ENCODE measurements at places on chromosomes 2 and 18.

DNA sequence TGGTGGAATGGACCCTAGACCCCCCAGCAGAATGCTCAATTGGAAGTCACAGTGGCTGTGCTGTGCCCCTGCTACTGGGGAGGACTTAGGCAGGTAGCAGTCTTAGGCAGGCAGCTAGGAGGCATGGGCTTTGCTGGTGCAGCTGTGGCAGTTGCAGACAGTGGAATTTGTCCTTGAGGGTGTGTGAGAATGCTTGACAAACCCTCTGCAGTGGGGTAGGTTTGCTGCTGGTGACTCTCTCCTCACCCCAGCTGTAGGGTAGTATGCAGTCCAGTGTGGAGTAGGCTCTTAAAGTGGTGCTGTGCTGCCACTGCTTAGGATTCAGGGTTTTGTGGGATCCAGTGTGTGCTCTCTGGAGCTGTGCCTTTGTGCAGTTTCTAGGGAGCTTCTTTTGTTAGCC is 61.3 kb downstream of the NUP35 start:
- DNase-seq = no peak

GRCh38 chr2:196208915-196209314 is 37.5 kb upstream of the STK17B start:
- no peak for DNase-seq

DNA sequence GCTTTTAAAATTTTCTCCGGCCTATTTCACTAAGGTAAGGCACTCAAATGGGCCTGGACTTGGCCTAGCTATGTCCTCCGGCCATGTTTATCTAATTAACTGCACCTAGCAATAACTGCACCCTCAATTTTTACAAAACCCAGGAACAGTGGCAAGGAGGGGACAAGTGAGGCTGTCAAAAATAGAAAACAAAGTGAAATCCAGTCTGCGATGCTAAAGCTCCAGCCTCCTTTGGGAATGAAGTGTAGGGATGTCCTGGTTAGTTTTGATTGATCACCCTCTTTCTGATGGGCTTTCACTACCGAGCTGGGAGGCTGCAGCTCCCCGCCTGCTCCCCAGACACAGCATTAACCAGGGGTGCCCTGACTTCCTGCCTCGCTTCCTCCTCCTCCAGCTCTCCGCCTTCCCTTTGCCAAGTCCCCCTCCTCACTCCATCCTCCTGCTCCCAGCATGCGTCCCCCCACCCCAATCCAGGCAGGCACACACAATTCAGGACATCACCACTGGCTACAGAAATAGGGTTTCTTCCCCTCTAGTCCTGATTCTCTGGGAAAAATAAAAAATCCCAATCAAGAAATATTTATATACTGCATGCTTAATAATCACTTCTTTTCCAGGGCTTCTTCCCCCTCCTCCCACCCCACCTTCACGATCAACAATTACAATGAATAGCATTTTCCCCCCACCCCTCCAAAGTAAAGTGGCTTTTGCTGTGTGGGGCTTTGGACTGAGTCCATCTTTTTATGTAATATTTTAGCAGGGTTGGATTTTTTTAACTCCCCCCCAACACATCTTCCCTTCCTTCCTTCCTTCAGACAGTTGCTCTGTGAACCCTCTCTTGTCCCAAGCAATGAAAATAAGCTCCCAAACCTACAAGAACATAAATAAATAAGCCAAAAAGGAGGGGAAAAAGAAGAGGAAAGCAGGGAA is 3.3 kb upstream of the POU3F3 start:
- no peak for DNase-seq

DNA sequence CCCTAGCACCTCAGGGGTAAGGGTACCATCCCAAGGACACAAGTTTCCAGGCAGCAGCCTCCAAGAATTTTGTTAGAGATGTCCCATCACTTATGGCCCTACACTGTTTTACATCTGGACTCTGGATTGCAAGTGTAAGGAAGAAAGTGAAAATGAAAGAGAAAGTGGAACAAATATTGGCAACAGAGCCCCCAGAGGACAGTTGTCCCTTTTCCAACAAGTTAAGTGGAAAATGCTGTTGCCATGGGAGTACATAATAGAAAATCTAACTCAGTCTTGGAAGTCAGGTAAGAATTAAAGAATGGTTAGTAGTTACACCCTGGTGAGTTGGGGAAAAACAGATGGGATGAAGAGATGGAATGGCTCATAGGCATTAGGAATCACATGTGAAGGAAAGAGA is 50.6 kb downstream of the TTC21B start:
- no peak for DNase-seq

DNA sequence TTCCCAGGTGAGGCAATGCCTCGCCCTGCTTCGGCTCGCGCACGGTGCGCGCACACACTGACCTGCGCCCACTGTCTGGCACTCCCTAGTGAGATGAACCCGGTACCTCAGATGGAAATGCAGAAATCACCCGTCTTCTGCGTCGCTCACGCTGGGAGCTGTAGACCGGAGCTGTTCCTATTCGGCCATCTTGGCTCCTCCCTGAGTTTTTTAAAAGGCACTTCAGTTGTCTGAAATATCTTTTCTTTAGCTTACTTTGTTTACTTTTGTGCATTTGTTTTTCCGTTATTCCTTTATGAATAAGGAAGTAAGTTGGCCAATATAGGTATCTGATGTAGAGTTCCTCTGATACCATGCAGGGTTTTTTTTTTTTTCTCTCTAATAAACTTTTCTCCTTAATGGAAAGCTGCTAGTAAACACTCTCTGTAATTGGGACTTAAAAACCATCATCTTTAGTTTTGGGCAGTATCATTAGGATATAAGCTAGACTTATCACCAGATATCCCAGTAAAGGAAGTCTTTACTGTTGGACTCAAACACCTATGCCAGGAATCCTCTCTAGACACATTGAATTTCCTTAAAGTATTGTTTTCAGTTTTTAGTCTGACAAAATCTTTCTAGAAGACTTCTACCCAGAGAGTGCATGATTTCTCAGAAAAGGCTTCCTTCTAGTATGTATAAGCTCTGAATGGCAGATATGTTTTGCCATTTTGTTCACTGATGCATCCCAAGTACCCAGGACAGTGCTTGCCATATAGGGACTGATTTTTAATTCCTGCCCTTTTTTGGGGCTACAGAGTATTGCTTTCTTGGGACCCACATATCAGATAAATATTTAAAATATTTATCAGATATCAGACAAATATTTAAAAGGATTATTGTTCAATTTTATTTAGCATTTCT is 35.8 kb upstream of the DYSF start:
- no peak for DNase-seq

DNA sequence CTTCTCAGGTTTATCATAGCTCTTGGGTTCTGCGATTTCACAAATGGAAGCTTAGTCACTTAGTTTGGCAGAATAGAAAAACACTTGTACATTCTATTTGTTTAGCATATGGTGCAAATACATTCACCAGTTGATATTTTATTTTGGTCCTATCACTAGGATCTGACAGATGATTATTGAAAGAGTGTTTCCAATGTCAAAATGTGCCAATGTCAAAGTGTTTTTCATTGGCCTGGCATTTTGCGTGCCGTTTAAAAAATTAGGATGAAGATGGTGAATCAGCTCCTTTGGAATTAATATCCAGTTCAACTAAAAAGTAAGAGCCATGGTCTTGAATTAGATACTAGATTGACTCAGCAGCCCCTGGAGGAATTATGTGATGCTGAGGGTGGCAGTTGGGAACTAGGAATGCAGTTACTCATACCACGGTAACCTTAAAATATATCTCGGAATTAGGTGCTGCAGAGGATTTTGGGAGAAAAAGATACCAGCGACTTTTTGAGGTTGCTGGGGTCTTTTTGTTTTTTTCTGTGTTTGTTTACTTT is 87.0 kb downstream of the SPHKAP start:
- no peak for DNase-seq

DNA sequence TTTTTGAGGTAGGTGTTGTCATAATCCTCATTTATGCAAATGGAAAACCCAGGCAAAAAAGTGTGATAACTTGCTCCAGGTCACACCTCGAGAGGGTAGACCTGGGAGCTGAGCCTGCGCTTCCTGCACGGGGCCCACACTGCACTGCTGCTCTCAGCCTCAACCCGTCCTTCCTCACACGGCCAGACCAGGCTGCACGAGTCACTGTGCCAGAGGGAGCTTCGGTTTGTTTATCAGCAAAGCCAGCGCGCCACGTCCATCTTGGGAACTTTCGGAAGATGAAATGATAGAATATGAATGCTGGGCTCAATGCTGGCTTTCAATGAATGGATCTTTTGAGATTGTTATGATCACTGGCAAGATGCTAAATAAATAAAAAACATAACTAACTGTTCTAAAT is 14.4 kb downstream of the COPS9 start:
- no peak for DNase-seq

DNA sequence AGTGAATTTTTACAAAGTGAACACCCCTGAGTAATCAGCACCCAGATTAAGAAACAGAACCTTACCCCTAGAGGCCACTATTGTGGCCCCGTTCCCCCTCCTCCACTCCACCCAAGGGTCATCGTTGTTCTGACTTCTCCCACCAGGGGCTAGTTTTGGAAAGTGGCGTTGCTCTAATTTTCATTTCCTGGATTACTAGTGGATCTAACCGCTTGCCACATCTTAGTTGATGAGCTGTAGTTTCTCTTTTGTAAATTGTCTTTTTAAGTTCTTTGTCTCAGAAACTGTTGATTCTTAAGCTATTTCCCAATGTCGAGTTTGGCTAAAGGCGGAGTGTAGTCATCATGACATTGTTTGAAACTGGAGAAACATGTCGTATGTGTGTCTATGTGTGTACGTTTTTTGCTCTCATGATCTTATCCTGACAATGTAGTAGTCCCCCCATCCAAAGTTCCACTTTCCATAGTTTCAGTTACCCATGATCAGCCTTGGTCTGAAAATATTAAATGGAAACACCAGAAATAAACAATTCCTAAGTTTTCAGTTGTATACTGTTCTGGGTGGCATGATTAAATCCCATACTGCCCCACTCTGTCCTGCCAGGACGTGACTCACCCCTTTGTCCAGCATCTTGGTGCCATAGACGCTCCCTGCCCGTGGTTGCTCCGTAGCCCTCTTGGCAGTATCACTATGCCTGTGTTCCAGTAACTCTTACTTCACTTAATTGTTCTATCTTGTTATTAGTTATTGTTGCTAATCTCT is 71.0 kb upstream of the SP3 start:
- DNase-seq = no peak

- DNase-seq = no peak
Observed at GRCh38 chr2:72788756-72789155, 37.1 kb downstream of the EXOC6B start.

- DNase-seq = no peak
Observed at GRCh38 chr2:102792568-102793208, 30.9 kb downstream of the TMEM182 start.

- DNase-seq = no peak
Observed at GRCh38 chr2:144675731-144676130, 155.8 kb upstream of the ZEB2 start.

GRCh38 chr2:54894467-54894866 is 155.8 kb downstream of the RTN4 start:
- DNase-seq = no peak

GRCh38 chr18:37711766-37712505 is 146.3 kb upstream of the CELF4 start:
- DNase-seq = no peak

DNA sequence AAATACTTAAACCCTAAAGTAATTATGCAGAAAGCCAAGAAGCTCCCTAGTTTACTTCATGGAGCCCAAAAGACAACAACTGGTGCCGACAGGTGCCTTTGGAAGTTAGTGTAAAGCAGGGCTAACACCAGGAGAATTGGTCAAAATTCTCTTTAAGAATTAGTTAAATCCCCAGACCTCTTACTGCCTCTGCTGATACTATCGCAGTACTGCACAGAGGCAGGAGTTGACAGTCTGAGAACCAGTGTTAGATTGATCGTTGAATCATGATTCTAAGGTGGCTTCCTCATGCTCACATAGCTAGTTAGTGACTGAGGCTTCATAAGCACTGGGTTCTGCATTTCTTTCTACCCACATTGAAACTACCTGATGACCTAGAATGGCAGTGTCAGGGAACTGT is 445.0 kb downstream of the XIRP2 start:
- DNase-seq = no peak

DNA sequence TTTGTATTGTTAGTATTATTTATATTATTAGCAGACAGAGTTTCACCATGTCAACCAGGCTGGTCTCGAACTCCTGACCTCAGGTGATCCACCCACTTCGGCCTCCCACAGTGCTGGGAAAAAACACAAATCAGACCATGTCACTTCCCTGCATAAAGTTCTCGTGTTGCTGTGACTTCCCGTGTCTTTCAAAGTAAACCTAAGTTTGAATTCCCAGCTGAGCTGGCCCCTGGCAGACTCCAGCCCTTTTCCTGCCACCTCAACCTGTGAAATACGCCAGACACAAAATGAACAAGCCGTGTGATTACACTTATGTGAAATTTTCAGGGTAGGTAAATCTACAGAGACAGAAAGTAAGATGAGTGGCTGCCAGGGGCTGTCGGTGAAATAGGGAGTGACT is 7.9 kb downstream of the BOK start:
- DNase-seq = no peak

DNA sequence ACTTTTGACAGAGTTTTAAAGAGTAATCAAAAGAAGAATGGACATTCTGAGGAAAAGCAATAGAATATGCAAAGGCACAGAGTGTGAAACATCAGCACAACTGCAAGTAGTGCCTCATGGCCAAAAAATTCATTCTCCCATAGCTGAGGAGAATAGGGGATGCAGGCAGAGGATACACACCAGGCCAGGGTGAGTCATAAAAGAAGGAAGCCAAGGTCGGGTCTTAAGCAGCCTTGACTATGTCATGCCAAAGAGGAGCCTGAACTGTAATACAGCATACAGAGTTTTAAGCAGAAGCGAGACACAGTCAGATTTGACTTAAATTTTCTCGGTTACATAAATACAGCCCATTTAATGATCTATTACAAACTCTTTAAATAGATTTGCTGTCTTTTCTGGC is 165.0 kb downstream of the LNPK start:
- DNase-seq = no peak

DNA sequence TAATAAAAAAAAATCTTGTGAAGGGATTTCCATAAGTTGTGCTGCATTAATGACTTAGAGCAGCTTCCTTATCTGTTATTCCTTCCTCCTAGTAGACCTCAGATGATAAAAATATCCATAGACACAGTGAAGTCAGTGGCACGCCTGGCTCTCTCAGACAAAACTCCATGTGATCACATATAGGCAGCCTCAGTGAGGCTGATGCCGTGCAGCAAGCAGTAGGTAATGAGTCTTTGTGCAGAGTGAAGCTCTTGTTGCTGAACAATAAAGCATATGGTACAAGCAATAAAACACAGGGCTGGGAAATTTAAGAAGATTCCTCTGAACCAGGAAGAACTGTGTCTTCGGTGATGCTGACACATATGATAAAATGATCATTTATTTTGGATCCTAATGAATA is 102.7 kb downstream of the CSRNP3 start:
- DNase-seq = no peak

- DNase-seq = peak; percentile 22
Observed at GRCh38 chr2:36667931-36668330, 28.6 kb upstream of the VIT start.

Measured in amygdala (tissue), 56 donors.